Activated T-cell treated with anti-CD3 and anti-CD28 coated beads, Interleukin-2, amount 50 U/mL, for 24 hours (primary cell): ENCODE measurements at places on chromosomes 7 and 10.

- no peak for DNase-seq
Observed at GRCh38 chr7:68166525-68166924, 1169.9 kb downstream of the TYW1 start.

- DNase-seq, result no peak
Observed at GRCh38 chr7:101108330-101108857, 18.5 kb upstream of the SERPINE1 start.

DNA sequence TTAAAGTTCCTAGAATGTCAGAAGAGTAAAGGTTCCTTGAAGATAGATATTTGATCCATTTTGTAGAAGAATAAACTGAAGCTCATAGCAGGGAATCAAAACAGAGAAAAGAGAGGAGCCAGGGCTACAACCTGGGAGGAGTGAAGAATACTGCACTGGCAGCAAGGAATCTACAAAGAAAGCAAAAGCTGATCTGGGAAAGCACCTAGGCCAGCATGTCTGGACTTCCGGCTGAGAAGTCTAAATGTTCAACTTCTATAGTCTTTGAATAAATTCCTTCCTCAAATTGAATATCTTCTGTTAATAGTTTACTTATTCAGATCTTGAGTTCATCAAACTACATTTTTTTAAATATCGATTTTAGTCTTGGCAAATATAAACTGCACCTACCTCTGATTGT lies 78.2 kb downstream of the VPS41 start:
- no peak for DNase-seq

- no peak for DNase-seq
Observed at GRCh38 chr7:133054162-133054840, 27.6 kb downstream of the CHCHD3 start.

DNA sequence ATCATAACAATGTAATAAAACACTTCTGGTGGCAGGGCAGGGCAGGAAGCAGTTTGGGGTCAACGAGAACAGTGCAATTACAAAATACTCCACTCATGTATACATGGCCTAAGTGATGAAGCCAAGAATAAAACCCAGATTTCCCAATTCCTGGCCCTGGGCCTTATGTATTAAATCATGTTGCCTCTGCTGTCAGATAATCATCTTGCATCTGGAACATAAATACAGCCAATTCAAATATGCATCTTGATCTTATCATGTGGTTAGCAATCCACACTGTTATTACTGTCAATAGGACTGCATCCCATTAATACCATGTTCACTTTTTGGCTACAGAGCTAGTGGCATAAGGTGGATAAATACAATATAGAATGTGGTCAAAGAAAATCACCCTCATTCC lies 186.5 kb upstream of the SLC25A13 start:
- no peak for DNase-seq

GRCh38 chr10:1532636-1533035 lies 204.7 kb downstream of the ADARB2 start:
- DNase-seq, result no peak

- no peak for DNase-seq
Observed at GRCh38 chr7:69738396-69738951, 140.2 kb downstream of the AUTS2 start.

DNA sequence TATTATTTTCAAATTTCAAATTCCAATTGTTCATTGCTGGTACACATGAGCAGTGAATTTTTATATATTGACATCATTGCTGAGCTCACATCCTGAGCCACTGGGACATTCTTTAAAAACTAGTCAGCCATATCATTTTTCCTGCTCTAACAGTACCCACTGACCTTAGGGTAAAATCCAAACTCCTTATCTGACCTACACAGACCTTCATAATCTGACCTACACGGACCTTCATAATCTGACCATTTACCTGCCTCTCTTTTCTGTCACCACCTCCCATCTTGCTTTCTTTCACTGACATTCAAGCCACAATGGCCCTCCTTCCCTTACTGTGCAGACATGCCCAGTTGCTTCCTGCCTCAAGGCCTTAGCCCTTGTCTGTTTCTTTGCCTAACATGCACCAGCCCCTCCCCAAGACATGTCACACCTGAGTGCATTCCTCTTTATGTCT lies 16.1 kb upstream of the CUZD1 start:
- DNase-seq, result no peak

DNA sequence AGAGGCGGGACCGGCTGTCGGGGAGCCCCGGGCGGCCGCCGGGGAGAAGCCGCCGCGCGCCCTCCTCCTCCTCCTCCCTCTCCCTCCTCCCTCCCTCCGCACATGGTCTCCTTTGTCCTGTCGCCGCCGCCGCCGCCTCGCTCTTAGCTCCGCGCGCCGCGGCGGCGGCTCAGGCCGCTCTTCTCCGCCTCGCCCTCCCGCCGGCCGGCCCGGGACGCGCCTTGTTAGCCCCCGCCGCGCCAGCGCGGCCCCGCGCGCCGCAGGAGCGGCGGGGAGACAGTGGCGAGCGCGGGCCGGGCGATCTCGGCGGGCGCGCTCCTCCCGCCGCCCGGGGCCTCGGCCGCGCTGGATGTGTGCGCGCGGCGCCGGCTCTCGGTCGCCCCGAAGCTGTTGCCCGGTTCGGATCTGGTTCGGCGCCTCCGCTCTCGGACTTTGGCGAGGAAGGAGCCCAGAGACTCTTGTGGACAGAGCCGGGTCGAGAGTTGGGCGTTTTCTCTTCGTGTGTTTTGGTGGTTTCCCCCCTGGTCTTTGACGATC lies 437.4 kb upstream of the GALNT17 start:
- peak; percentile 46 for DNase-seq

DNA sequence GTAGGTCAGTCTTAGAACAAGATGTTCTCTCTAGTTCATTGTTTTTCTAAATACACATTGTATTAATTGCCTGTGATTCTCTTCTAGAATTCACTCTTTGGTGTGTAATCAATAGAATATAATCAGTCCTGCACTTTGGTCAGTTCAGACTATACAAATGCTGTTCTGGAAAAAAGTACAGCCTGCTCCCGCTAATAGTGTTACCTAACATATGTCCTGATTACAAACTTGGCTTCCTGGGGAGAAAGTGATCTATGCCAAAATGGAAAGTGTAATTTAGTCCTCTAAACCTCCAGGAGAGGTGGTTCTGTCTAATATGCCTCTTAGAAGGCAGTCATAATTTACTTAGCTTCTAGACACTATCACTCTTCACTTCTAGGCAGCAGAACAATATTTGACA lies 215.5 kb downstream of the SEMA3D start:
- no peak for DNase-seq

DNA sequence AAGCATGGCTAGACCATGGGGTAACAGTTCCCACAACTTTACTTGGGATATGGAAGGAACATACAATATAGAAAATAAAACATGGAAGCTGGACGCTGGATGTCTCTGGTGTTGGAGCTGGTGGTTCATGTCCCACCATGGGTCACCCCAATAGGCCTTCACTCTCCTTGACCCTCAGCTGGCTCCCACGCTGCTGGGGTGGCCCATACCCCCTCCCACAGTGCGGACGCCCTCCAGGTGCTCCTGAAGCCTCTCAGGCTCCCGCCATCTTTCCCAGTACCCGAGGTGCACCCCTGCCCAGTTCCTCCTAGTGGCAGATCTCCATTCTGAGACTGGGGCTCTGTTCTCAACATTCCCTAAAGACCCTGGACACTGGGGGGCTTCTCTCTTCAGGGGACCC lies 5.8 kb upstream of the CPA1 start:
- no peak for DNase-seq

DNA sequence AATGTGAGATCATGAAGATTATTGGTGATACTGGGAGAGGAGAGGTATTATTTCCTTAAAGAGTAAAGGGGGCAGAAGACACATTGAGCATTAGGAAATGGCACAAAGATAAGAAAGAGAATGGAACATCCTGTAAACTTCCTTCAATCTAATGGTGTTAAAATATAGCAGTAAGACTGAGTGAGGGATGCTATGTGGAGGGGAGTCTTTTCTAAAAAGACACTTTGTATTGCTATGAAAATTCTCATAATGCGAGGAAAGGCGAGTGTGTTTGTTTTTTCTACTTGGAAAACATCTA lies 405.2 kb downstream of the ARL4A start:
- no peak for DNase-seq

- DNase-seq, result no peak
Observed at GRCh38 chr10:36500266-36500665, 625.1 kb upstream of the ANKRD30A start.

DNA sequence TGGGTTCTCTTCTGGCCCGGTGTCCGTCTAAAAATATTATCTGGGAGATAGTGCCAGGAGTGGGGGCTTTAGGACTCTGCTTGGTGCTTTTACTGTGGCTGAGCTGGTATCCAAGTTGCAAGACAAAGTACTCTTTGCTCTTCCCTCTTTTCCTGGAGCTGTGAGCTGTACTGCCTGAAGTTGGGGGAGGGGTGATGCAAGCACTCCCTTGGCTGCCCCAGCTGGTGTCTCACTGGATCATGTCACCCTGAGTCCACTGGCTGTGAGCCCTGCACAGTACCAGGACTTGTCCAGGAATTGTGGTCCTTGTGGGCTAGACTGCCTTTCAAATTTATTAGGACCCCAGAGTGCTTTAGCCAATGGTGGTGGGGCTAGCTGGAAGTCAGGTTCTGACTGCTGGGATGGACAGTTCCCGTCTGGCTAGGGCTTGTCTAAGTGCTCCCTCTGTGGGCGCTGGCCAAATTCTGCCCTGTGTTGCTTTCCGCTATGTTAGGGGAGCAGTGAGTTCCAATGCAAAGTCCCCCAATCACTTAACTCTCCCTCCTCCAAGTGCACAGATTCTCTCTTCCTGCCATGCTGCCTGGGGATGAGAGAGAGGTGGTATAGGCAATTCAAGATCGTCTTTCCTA lies 13.1 kb downstream of the CC2D2B start:
- no peak for DNase-seq

- no peak for DNase-seq
Observed at GRCh38 chr10:8102708-8103401, 48.4 kb downstream of the GATA3 start.

GRCh38 chr10:17910125-17910789 lies 41.5 kb upstream of the SLC39A12 start:
- no peak for DNase-seq

GRCh38 chr7:90736968-90737939 lies 141.1 kb downstream of the CDK14 start:
- DNase-seq, result no peak

- DNase-seq, result no peak
Observed at GRCh38 chr7:151129117-151129959, 38.2 kb downstream of the GBX1 start.

DNA sequence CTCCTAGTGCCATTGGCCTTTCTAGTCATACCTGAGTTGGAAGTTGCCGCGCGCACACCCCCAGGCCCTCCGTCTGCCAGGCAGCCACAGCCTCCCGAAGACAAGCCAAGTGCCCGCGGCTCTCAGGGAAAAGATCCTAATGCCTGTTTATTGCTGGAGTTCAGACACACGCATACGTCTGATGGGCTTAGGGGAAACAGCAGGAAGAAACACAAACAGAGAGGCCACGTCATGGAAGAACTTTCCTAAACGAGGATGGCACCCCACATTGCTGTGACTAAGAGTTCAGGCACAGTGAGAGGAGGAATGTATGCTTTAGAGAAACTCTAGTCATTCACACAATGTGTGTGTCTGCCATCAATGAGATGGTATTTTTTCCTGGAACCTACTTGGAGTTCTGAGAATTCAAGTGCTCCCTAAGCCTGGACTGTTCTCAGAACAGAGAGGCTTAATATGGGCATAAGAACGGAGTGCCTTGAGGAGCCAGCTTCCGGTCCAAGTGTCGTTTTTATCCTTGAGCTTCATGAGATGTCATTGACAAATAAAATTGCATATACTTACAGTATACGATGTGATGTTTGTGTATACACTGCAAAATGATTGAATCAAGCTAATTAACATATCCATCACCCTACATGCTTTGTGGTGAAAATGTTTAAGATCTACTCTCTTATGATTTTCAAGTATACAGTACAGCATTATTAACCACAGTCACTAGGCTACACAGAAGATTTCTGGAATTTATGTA lies 11.6 kb upstream of the RBP3 start:
- no peak for DNase-seq

GRCh38 chr10:102421507-102421756 lies 796 bp downstream of the FBXL15 start:
- DNase-seq, result no peak

GRCh38 chr7:34219153-34219718 lies 313.9 kb downstream of the BMPER start:
- no peak for DNase-seq

DNA sequence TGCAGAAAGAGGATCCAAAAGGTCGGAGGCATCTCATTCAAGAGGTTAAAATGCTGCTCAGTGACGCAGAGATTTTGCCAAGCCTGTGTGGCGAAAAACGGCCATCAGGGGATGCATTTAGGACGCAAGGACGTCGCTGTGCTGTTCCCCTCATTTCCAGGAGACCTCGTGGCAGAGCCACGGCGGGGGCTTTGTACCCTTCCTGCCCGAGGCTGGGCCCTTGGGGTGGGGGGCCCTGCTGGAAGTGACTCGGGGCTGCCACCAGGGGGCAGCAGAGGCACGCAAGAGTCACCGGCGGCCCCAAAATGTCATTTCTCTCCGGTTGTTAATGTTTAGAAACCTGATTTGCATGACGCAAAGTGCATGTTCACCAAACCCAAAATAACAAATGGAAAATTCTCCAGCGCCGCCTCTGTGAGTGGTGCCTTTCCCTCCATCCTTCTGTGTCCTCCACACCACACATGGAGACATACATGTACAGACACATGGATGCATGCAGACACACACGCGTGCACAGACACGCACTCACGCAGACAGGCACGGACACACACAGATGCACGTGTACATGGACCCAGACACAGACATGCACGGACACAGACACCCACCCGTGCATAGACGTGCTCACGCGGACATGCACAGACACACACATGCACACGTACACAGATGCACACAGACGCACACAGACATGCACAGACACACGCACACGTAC lies 51.0 kb upstream of the NKX6-2 start:
- DNase-seq, result peak; percentile 66

- DNase-seq, result no peak
Observed at GRCh38 chr7:13979671-13980435, 9.6 kb downstream of the ETV1 start.

- no peak for DNase-seq
Observed at GRCh38 chr10:69074532-69074931, 13.4 kb upstream of the SRGN start.

- no peak for DNase-seq
Observed at GRCh38 chr10:95260397-95260881, 30.4 kb downstream of the PDLIM1 start.

- no peak for DNase-seq
Observed at GRCh38 chr10:93753621-93754250, 4.0 kb upstream of the LGI1 start.

DNA sequence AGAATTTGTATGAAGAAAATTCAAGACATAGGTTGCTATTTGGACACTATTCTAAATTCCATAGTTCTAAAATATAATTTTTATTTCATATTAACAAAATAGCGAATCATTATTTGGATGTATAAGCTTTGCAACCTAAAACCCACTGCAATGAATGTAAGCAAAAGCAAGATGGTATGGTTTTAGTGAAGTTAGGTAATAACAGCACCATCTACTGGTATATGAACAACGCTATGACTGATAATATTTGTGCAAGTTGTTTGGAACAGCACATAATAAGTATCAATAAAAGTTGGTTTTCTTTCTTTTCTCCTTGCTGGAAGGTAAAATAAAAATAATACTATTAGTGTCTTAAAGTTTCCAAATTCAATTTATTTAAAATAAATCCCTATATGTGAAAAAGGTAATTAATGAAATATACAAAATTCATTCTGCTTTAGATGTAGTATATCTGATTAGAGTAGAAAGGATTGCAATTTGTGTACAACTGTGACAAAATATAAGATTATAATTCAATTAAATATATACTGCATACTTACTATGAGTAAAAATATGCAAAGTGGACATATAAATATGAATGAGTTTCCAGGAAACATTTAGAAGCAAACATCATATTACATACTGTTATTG lies 79.0 kb upstream of the LSM8 start:
- no peak for DNase-seq

- no peak for DNase-seq
Observed at GRCh38 chr10:61001731-61002122, 57.7 kb upstream of the RHOBTB1 start.
